ENCODE measurements at places on chromosomes 4 and X.

DNA sequence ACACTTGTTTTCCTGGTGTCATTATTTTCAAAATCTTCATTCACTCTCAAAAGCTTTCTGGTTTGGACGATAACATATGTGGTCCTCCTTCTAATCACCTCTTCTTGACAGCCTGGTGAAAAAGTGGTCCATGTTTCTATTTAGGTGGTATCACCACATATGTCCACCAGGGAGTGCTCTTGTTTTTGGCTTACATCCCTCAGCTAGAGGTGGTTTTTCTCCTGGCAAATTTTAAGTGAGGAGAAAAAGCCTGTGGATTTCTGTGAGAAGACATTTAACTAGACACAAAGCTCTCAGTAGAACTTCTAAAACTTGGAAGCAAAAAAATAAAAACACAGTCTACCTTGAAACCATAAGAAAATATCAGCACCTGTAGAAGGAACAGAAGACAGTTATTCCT, 58.0 kb upstream of the FRMPD4 start:
- DNase-seq = peak; percentile 2

- DNase-seq = peak; percentile 2
These were observed 34.0 kb upstream of the GYPA start for GRCh38 chr4:144174401-144175067.

GRCh38 chrX:53056292-53056691, 7.7 kb downstream of the GPR173 start:
- DNase-seq = no peak

GRCh38 chr4:23814587-23814986, 75.3 kb downstream of the PPARGC1A start:
- no peak for DNase-seq

GRCh38 chrX:78886550-78886949, 58.6 kb upstream of the P2RY10 start:
- no peak for DNase-seq

All from AG04449 (cell line).